Hippocampal formation (tissue), 2 donors: ENCODE measurements at places on chromosomes 7 and 10.

DNA sequence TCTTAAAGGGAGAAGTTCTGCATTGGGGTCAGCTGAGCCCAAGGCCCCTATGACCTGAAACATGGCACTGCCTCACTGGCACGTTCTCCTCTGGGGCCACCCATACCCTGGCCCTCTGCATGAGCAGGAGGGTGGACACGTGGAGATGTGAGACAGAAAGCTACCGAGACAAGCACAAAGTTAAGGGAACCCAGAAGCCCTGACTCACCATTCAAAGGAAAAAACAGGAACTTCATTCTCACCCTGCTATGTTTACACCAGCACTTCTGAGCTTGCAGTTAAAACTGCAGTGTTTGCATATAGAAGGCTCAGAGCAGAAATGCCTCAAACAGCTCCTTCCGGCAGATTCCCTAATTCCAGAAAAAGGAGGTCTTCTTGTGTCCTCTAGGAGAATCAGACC lies 41.7 kb downstream of the DENND11 start:
- peak; percentile 51 for DNase-seq

DNA sequence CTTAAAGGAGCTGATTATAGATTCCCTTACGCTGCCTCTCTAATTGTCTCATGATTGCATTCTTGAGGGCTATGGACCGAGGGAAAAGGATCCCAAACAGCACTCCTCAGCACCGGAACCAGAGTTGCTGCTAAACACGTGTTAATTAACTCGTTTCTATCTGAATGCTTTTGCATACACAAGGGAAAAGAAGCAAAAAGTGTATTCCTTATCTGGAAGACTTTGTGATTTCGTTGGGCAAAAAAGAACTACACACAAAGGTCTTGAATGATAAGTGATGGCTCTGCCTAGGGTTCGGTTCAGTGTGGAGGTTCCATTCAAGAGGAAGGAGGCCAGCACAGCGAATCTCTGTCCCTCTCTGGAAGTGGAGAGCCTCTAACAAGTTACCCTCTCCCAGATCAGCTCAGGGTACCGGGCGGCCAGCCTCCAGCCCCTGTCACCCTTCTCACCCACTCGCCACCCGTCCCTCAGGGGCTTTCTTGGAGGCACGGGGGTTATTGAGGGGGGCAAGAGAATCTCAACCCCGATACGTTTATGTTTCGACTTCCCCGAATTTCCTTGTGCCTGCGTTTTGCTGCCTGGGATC lies 515 bp upstream of the SLC4A2 start:
- no peak for DNase-seq

GRCh38 chr7:155066417-155066950 lies 3.6 kb upstream of the HTR5A start:
- no peak for DNase-seq

GRCh38 chr7:21192657-21193056 lies 235.2 kb upstream of the SP4 start:
- no peak for DNase-seq

DNA sequence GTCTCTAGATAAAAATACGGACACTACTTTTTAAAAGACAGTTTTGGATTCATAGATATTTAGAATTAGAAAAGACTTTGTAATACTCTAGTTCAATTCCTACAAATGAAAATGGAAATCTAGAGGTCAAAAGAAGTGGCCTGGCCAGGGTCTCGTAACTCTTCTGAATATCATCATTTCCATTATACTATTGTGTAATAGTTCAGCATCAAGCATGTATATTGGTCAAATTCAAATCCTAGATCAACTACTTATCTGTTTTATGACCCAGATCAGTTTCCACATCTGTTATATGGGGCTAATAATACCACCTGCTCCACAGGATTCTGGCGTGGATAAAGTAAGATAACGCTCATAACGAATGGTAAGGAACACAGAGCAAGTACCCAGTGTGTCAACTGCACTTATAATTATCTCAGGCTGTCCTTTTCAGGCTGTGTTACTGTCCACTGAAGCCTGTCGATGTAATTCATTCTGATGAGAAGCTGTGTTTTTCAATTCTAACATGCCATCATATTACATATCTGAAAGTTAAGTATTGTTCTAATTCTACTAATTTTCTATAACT lies 54.3 kb downstream of the ARHGAP21 start:
- no peak for DNase-seq

DNA sequence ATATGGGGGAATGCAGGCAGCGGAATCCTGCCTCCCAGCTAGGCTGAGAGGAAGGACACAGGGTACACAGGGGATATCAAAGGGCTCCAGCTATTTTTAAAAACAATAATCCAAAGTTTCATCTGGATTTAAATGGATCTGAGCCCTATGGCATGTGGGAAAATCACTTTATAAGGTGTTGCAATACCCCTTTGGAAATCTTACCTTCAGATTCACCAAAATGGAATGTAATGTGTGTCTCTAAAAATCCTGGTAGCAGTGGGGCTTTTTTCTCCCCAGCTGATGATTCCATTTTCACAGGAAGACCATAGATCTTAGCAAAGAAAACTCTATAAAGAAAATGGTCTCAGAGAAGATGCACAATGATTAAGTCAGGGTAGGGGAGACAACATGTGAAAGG lies 722.2 kb downstream of the PARD3 start:
- no peak for DNase-seq

- no peak for DNase-seq
These were observed 31.0 kb downstream of the SBDS start for GRCh38 chr7:66964411-66964810.

GRCh38 chr7:123709525-123709924 lies 39.3 kb downstream of the WASL start:
- no peak for DNase-seq

- no peak for DNase-seq
These were observed 63.4 kb downstream of the SRPK2 start for GRCh38 chr7:105325216-105325904.

GRCh38 chr10:114661212-114661880 lies 3.3 kb upstream of the ABLIM1 start:
- DNase-seq: no peak

- no peak for DNase-seq
These were observed 10.0 kb downstream of the AOC1 start for GRCh38 chr7:150862356-150862755.
